ENCODE measurements at places on chromosomes 6 and 20.

DNA sequence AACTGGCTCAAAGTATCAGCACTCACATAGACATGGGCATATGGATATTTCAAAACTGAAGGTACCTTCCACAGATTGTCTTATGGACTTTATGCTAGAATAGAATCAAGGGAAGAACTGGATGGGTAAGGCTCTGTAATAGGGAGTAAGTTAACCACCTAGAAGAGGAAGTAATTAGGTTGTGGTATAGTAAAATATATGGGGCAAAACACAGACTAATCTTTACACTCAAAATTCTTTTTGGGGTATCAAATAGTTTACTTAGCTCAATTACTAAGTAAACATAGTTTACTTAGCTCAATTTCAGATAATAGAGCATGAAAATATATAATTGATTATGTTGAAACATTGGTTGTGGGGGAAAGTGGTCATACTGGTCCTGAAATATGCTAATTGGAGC is 94.2 kb upstream of the ATXN1 start:
- no peak for DNase-seq

- no peak for DNase-seq
Measured at GRCh38 chr6:17242087-17242486, 39.1 kb upstream of the RBM24 start.

DNA sequence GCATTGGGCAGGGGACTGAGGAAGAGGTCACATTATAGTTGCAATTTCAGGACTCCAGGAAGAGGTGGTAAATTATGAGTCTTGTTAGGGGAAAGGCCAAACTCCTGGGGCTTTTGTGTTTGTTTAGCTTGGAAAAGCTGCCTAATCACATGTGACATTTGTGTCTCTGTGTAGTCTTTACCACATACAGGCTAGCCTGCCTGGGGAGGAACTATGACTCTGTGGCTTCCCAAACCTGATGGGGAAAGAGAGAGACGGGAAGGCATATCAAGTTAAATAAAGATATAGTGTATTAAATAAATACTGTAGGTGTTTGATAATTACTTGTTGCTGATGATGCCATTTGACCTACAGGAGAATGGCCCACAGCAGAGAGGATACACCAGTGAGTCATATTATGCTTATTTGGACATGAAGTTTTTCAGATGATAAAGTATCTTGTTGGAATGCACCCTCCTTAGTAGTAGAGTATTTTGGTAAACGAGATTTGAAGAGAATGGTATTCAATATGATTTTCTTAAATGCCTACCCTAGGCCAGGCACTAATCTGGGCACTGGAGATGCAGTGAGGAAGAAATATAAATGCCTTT is 4.0 kb downstream of the BLTP3A start:
- no peak for DNase-seq

DNA sequence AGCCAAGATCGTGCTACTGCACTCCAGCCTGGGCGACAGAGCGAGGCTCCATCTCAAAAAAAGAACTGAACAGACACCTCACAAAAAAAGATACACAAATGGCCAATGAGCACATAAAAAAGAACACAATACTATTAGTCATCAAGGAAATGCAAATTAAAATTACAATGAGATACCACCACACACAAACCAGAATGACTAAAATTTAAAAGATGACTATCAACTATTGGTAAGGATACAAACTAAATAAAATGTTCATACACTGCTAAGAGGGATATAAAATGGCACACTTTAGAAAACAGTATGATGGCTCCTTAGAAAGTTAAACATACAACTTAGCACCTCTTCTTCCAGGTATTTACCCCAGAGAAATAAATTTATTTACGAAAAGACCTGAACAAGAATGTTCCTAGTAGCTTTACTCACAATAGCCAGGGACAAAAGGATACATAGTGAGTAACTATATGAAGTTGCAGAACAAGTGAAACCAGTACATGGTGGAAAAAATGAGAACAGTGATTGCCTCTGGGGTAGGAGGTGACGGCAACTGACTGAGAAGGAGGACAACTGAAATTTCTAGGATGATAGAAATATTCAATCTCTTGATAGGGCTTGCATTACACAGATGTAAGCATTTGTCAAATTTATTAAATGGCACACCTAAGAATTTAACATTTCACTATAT is 53.2 kb downstream of the FAM8A1 start:
- no peak for DNase-seq

DNA sequence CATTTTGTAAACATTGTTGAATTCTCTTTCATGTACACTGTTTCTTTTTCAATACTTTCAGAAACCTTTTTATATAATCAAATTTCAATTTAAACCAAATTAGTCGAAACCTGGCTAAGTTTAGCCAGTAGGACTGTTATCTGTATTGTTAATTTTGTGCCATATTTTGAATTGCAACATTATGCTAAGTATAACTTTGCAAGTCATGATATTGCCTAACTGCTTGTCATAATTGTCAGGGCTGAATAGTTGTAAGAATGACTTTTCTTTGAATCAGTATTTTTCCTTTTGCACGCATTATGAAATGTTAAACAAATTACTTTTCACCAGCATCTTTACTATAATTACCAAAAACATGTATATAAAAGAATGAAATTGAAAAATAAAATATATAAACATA is 82.7 kb downstream of the SAMD3 start:
- no peak for DNase-seq

DNA sequence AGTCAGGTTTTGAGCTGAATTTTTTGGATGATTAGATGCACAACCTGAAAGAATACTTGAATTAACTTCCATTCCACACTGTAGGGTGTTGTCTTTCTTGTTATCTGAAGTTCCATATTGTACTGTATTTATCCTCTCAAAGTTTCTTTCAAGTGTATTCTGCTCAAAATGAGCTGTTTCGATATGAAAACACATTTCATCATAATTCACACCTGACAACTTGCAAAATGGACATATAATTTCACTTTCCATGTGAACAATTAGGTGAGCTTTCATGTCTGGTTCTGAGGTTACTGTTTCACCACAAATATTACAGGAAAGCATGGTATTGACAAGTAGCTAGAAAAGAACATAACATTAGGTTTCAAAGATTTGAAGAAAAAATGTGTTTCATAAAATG is 1.7 kb downstream of the ZUP1 start:
- DNase-seq = no peak

DNA sequence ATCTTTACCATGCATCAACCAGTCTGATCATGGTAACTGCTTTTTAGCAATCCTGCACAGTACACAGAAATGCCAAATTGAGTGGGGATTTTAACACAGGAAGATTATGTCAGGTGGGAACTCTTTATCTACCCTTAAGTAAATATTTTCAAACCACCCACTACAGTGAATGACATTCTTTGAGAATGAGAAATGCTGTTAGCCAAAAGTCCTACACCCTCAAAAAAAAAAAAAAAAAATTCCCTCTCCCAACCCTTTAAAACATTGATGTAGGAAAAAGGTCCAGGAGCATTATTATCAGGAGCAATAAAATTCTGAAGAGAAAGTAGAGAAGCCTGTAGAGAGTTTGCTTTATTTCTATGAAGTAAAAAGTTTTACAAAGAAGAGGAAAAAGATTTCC is 307.2 kb upstream of the THEMIS start:
- DNase-seq = no peak

GRCh38 chr20:58891718-58892140 is 39.2 kb downstream of the GNAS start:
- peak; percentile 58 for DNase-seq

GRCh38 chr6:148450866-148451265 is 108.2 kb downstream of the SASH1 start:
- DNase-seq = no peak

- no peak for DNase-seq
Measured at GRCh38 chr6:134821397-134821796, 128.5 kb downstream of the ALDH8A1 start.

GRCh38 chr6:82331031-82331773 is 32.4 kb upstream of the TPBG start:
- peak; percentile 71 for DNase-seq

GRCh38 chr20:21137078-21137477 is 11.2 kb downstream of the KIZ start:
- DNase-seq = no peak

Measured in T47D (cell line).